ENCODE measurements at places on chromosomes 5 and 9. TPM values are rescaled to one million over a fixed set of nuclear protein-coding genes. Genes with fewer than 3 reads are reported as not detected.
A peak's percentile ranks its signal among the peaks of the same experiment; 100 is the strongest.

- H3K27me3 ChIP-seq, result no peaks in the 10 kb centered on the region
- H3K36me3 ChIP-seq, result no peaks in the 10 kb centered on the region
- H3K4me3 ChIP-seq, result no peak overlapping the region
- no peaks in the 10 kb centered on the region for H3K4me1 ChIP-seq
- peak overlapping the region; percentile 10 for H3K27ac ChIP-seq
- DNase-seq, result no peak
Observed at GRCh38 chr5:68479524-68479923, 264.0 kb downstream of the PIK3R1 start.

- H3K4me1 ChIP-seq, result no peaks in the 10 kb centered on the region
- H3K27ac ChIP-seq, result no peak overlapping the region
- peak; percentile 7 for DNase-seq
- H3K27me3 ChIP-seq, result no peaks in the 10 kb centered on the region
- H3K4me3 ChIP-seq, result no peak overlapping the region
Observed at GRCh38 chr9:94014066-94014654, 59.0 kb upstream of the BARX1 start.

The CDH18 gene
- total RNA-seq, result not detected

GRCh38 chr5:14265570-14265969 lies 122.4 kb downstream of the TRIO start:
- H3K36me3 ChIP-seq, result no peaks in the 10 kb centered on the region
- no peak overlapping the region for H3K27ac ChIP-seq
- no peak for DNase-seq
- no peak overlapping the region for H3K4me3 ChIP-seq
- H3K4me1 ChIP-seq, result peaks cover 14% of the 10 kb centered on the region

- H3K4me3 ChIP-seq, result no peak overlapping the region
- no peaks in the 10 kb centered on the region for H3K36me3 ChIP-seq
- DNase-seq, result no peak
- H3K27me3 ChIP-seq, result no peaks in the 10 kb centered on the region
- no peak overlapping the region for H3K27ac ChIP-seq
- H3K4me1 ChIP-seq, result no peaks in the 10 kb centered on the region
Observed at GRCh38 chr5:20446121-20446520, 458.1 kb upstream of the CDH18 start.

The LHX3 gene
- not detected for total RNA-seq

DNA sequence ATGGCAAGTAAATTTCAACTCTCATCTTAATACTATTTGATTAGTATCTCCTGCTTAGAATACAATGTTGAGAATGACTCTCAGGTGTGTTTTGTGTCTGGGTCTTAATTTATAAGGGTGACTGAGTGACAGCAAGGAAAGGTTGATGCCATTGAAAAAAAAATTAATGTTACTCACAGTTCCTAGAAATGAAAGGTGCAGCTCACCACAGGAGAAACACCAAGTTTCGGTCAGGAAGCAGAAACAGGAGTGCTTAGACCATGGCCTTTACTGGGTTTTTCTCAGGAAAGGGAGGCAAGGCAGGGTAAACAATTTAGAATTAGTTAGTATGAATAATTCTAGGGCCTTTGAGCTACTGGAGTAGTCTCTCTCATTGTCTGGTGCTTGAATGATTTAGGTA lies 159.2 kb upstream of the C9orf72 start:
- no peaks in the 10 kb centered on the region for H3K4me1 ChIP-seq
- no peaks in the 10 kb centered on the region for H3K36me3 ChIP-seq
- no peak overlapping the region for H3K4me3 ChIP-seq
- no peaks in the 10 kb centered on the region for H3K27me3 ChIP-seq
- no peak for DNase-seq

DNA sequence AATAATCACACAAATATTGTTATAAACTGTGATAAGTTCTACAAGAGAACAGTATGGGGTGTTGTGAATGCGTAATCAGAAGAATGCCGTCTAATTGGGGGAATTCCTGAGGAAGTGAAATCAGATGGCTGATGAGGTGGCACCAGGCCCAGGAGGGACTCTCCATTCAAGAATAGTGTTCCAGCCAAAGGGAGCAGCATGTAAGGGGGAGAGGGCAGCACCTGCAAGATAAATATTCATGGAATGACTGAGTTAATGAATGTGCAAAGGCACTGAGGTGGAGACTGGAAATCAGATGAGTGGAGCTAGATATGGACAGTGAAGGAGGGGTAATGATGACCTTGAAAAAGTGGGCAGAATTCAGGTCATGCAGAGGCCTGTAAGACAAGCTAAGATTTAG lies 250.6 kb downstream of the ARRDC3 start:
- H3K27ac ChIP-seq, result no peak overlapping the region
- no peak for DNase-seq
- no peak overlapping the region for H3K4me3 ChIP-seq
- H3K36me3 ChIP-seq, result no peaks in the 10 kb centered on the region

The PCDHGC4 gene
- total RNA-seq, result 2.5 TPM

- no peak for DNase-seq
- H3K4me3 ChIP-seq, result no peak overlapping the region
- H3K27me3 ChIP-seq, result no peaks in the 10 kb centered on the region
- H3K27ac ChIP-seq, result no peak overlapping the region
- no peaks in the 10 kb centered on the region for H3K4me1 ChIP-seq
Observed at GRCh38 chr9:128257086-128257825, 18.6 kb downstream of the GOLGA2 start.

DNA sequence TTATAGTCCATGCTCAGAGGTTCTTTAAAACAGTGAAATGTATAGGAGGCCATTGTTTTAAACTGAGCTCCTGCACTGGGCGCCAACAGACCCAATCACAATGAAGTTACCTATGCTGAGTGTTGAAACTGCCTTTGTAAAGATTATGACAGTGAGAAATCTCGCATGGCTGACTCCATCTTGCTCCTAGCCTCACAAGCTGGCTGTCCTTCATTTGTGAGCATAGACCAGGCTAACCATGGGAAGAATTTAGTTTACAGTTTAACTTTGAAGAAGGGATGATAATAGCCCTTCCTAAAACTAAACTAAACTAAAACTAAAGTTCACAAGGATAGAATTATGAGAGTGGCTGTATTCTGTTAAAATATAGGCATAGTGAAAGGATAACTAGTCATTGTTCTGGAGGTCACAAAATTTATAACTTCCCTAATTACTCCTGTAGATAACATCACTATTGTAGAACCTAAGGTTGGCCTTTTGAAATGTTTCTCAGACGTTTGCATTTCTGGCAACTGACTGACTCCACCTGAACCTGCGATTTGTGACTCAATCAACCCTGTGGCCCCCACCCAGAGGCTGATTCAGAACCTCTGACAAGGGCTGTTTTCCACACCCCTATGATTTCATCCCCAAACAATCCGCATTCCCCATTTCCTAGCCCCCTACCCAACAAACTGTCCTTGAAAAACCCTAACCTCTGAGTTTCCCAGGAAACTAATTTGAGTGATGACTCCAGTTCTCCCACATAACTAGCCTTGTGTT lies 59.1 kb downstream of the HMHB1 start:
- no peaks in the 10 kb centered on the region for H3K4me1 ChIP-seq
- no peak overlapping the region for H3K4me3 ChIP-seq
- DNase-seq, result no peak
- no peaks in the 10 kb centered on the region for H3K36me3 ChIP-seq
- no peaks in the 10 kb centered on the region for H3K27me3 ChIP-seq

DNA sequence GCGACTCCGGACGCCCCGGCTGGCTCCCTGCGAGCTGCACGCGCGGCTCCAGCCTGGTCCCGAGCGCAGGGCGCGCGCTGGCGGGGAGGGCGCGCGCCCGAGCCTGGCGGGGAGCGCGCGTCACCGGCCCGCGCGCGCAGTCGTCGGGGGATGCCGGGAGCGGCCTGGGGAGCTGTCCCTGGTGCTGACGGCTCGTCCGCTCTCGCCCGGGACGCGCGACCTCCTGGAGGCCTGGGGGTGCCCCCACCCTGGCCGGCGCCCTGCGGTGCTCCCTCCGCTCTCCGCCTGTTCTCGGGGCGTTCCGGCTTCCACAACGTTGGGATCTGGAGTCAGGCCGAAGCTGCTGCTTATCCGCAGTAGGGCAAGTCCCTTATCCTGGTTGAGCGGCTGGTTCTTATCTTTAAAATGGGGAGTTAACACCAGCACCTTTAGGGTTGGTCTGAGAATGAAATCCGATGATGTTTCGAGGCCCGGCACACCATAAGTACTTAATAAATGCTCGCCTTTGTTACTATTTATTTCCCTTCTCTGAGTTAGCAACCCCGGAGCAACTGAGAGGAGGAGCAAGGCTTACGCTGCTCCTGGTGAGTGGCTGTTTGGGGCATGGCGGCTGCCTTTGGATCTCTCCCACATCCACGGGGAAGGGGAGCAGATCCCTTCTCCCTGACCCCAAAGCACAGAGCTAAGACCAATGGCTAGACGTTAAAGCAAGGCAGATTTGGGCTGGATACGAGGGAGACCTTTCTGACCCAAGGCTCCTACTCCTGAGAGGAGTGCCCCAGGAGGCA lies at the start of gene FAM163B:
FAM163B (minus strand) TSS at position 79 of the 788 bp plus-strand sequence. CDS start 29,166 bp downstream, outside the sequence.
- no peak within 1 kb of the TSS for H3K4me3 ChIP-seq
- no peak within 1 kb of the TSS for H3K27ac ChIP-seq
- no peaks in the 10 kb centered on the region for H3K36me3 ChIP-seq
- H3K4me1 ChIP-seq, result no peaks in the 10 kb centered on the region
- peak; percentile 77 for DNase-seq

DNA sequence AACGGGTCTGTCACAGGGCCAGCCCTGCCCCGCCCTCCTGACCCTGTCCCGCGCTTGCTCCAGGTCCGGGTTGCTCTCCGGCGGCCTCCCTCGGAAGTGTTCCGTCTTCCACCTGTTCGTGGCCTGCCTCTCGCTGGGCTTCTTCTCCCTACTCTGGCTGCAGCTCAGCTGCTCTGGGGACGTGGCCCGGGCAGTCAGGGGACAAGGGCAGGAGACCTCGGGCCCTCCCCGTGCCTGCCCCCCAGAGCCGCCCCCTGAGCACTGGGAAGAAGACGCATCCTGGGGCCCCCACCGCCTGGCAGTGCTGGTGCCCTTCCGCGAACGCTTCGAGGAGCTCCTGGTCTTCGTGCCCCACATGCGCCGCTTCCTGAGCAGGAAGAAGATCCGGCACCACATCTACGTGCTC lies 4.2 kb downstream of the B4GALT7 start:
- no peaks in the 10 kb centered on the region for H3K36me3 ChIP-seq
- DNase-seq, result no peak
- no peak overlapping the region for H3K4me3 ChIP-seq
- no peaks in the 10 kb centered on the region for H3K27me3 ChIP-seq

DNA sequence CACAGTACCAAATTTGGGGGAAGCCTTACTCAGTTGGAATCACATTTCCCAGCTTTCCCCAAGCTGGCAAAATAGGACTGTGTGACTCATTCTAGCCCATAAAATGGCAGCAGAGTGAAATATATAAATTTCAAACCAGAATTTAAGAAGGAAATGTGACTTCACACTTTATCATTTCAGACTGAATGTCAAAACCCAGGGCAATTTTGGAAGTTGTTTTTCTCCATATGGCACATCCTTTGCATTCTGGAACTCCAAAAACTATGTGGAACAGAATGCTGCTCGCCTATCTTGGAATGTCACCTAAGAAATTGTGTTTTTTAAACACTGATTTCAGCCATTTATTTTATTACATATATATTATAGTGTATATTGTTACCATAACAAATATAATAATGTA lies 424.7 kb upstream of the ST8SIA4 start:
- DNase-seq, result no peak
- no peaks in the 10 kb centered on the region for H3K27me3 ChIP-seq
- H3K27ac ChIP-seq, result no peak overlapping the region

The HRH2 gene
- 22.0 TPM for total RNA-seq

The FAM13B gene
- 35.2 TPM for total RNA-seq

DNA sequence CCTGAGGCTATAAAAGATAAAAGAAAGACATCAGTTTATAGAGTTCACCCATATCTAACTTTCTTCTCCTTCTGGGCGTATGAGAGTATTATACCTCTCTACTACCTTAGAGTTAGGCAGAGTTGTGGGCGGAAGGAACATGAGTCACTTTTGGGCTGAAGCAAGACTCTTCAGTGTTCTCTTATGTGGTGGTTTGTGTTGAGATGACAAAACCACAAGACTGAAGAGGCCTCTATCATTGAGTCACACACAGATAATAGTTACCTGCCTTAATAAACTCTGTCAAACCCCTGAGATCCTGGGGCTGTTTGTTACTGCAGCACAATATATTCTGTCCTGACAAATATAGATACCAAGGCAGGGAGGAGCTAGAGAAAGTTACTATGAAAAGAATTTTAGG lies 184.2 kb downstream of the EFNA5 start:
- no peak overlapping the region for H3K27ac ChIP-seq
- H3K27me3 ChIP-seq, result no peaks in the 10 kb centered on the region
- H3K36me3 ChIP-seq, result no peaks in the 10 kb centered on the region
- H3K4me3 ChIP-seq, result no peak overlapping the region

The SAXO1 gene
- total RNA-seq, result not detected

The SLC46A2 gene
- 13.0 TPM for total RNA-seq

The BTF3 gene
- 353 TPM for total RNA-seq

DNA sequence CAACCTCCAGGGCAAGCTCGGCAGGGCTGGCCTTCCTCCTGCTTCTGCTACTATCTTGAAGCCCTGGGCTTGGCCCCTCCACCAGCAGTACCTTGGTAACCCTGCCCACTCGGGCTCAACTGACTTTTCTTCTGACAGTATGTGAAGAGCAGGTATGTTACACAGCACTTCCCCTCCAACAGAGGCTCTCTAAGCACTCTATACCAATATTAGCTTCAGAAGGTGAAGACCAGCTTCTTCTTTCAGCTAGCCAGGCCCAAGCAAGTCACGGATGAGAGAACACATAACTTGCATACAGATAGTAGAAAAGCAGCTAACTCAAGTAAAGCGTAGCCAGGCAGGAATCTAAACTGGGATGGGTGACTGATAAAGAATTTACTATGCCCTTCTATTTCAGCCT lies 64.3 kb downstream of the FEM1C start:
- H3K27me3 ChIP-seq, result no peaks in the 10 kb centered on the region
- H3K27ac ChIP-seq, result no peak overlapping the region
- no peaks in the 10 kb centered on the region for H3K4me1 ChIP-seq
- no peaks in the 10 kb centered on the region for H3K36me3 ChIP-seq

DNA sequence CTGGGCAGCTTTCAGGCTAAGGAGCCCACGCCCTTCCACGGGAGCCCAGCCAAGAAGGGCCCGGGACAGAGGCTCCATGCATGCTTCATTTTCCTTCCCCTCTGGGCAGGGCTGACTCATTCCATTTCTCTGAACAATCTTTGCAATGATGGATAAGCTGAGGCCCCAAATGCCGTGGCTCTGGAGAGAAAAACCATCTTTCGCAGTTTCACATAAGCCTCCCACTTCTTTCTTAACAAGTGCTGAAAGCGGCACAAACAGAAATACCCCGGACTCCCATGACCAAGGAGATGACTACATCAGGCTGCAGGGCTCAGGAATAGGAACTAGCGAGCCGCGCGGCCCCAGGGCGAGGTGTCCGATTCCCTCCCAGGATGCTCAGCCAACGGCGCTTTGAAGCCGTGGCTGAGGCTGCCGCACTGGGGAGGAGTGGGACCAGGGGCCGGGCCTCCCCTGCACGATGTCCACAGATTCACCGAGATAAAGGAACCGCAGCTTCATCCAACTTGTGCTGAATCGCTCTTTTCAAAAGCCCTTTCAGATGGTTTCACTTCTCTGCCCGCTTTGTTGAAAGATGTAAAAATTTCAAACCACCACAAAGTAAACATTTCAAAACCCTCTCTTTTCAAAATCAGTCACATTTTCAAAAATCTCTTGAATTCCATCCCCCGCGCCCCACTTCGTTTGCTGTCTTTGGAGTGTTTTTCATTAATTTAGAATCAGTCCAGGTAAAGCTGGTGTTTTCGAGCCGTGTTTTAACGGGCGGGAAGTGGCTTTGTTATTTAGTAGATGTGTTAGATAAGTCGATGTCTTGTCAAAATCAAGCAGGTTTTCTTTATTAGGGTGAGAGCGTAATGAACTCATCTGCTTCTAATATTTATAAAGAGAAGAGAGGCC lies 96.5 kb upstream of the LMX1B start:
- H3K4me3 ChIP-seq, result peak overlapping the region; percentile 39
- peak; percentile 32 for DNase-seq
- peaks cover 91% of the 10 kb centered on the region for H3K27me3 ChIP-seq
- no peaks in the 10 kb centered on the region for H3K36me3 ChIP-seq
- H3K4me1 ChIP-seq, result peaks cover 35% of the 10 kb centered on the region
- H3K27ac ChIP-seq, result peak overlapping the region; percentile 76

Data from left lung (tissue), 14 donors.